ENCODE measurements at places on chromosomes 4 and X. TPM values are rescaled to one million over a fixed set of nuclear protein-coding genes. Genes with fewer than 3 reads are reported as not detected.

DNA sequence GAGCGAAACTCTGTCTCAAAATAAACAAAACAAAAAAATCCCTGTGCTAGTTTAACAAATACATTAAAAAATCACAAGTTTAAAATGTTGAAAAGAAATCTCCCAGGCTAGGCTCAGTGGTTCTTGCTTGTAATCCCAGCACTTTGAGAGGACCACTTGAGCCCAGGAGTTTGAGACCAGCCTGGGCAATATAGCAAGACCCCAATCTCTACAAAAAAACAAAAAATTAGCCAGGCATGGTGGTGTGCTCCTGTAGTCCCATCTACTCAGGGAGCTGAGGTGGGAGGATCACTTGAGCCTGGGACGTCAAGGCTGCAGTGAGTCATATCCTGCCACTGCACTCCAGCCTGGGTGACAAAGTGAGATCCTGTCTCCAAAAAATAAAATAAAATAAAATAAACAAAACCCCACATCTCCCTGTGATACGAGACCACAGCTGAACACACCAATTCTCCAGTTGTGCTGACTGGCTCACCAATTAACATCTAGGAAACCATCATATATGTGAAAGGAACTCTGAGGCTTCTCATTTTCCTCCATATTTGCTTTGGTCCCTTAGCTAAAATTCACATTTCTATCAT is 7.3 kb downstream of the RPS4X start:
- DNase-seq, result no peak

GRCh38 chr4:185276036-185276435 is 66.6 kb downstream of the SNX25 start:
- DNase-seq, result no peak

- no peak for DNase-seq
Measured at GRCh38 chr4:116361790-116362189, 723.6 kb downstream of the TRAM1L1 start.

Gene PDE6B
- 1.1 TPM for total RNA-seq

- DNase-seq, result no peak
Measured at GRCh38 chr4:128812442-128813235, 3.1 kb downstream of the JADE1 start.

GRCh38 chr4:105859233-105859632 is 36.0 kb upstream of the NPNT start:
- DNase-seq, result no peak

Gene MID2
- 6.2 TPM for total RNA-seq
